D721Med (cell line): ENCODE measurements at places on chromosomes 5 and 9.

DNA sequence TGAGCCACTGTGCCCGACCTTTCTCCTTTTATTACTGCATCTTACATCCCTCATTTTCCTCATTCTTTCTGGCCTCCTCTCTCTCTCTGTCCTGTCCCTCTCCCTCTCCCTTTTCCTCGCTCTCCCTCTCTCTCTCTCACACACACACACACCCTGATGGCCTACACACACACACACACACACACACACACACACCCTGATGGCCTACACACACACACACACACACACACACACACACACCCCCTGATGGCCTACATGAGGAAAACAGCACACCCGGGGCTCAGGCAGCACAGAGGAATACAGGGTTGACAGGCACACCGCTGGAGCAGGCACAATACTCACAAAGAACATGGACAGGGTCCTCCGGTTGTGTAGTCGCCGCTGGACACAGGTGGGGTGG is 3.8 kb upstream of the FCHSD1 start:
- no peak for DNase-seq

GRCh38 chr5:106489004-106489403 is 1181.7 kb downstream of the EFNA5 start:
- DNase-seq: no peak

- DNase-seq: no peak
These were observed 30.2 kb upstream of the CCNG1 start for GRCh38 chr5:163407034-163407655.

DNA sequence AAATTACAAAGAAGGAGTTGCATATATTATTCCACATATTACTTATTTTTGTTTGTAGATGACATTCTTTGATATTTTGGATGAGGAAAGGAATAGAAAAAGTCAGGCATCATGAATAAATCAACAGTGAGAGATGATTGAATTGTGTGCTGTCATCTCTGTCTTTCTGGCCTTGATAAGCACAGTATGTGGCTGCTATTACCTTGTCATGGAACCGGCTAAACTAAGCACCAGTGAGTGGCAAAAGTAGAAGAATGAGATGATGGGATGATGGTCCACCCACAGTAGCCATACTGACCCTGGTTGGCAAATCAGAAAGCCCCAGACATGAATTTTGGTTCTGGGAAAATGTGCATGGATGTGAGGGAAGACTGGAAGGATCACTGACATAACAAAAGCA is 361.2 kb upstream of the DMAC1 start:
- DNase-seq: no peak

DNA sequence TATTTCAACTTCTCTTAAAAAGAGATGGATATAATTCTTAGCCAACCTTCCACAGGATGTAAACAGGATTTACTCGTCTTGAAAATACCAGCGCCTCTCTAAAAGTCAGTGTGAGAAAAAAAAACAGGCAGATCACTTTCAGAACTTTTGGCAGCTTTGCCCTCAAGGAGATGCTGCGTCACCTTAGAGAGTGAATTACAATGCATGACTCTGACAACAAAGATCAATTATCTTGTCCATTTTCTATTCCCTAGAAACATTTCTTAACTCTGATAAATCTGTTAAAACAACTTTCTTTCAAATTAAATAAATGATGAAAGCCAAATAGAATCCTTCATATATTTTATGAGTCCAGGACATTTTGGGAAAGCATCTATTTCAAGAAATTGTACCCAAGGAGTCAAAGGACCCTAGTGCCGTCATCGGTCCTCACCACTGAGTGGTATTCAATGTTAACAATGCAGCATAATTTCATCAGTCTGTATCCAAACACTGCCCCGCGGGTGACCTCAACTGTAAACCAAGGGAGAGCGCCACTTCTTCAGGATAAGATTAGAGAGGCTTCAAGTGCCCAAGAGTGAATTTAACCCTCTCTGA is 536.0 kb downstream of the PDE4D start:
- DNase-seq: no peak

DNA sequence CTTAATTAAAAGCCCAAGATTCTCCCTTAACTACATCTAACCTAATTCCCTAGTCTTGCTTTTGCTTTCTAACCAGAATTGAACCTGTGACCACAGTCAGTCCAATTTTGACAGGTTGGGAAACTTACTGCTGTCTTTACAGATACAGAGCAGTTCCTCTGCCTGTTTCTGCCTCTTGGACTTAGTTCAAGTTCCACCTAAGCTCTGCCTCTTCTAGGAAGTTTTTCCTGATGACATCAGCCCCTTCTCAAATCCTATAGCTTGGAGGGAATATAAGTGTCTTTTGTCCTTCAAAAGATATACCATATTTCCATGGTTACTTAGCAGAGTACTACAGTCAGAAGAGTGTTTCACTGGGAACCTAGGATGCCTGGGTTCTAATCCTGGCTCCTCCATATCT is 31.7 kb downstream of the BRINP1 start:
- DNase-seq: no peak

DNA sequence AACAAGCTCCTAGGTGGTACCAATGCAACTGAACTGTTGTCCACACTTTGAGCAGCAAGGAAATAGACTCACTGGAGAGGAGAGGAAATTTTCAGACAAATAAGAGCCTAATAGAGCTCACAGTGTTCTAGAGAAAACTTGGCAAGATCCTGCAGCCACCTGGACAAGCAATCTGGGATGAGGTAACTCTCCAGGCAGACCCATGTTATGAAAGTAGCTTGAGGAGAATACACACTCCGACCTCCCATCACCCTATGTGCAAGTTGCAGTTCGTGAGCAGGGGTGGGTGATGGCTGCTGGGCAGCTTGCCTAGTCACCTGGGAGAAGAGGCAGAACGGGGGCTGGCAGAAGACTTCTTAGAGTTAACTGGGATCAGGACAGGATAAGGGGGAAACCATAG is 102.2 kb downstream of the KLF4 start:
- DNase-seq: no peak

- DNase-seq: no peak
These were observed 44.2 kb downstream of the NIPSNAP3B start for GRCh38 chr9:104808035-104808614.

- DNase-seq: no peak
These were observed 66.3 kb upstream of the COL5A1 start for GRCh38 chr9:134575103-134575900.

DNA sequence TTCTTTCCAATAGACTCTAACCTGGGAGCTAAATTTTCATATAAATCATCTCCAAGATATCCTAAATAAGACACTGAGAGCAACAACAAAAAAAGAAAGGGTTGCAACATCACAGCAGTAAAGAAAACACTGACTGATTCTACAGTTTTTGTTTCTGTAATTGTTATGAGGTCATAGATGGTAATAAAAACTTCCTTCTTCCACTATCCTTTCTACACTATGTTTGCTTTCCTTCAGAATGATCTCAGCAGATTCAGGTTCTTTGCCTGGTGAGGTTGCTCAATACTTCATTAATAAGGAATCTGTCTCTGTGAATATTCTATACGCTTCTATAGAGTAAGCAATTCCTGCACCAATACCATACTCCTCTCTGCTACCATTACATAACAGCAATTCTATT is 835.6 kb upstream of the GRAMD2B start:
- DNase-seq: no peak

- no peak for DNase-seq
These were observed 72.8 kb upstream of the EFNA5 start for GRCh38 chr5:107743373-107744000.

DNA sequence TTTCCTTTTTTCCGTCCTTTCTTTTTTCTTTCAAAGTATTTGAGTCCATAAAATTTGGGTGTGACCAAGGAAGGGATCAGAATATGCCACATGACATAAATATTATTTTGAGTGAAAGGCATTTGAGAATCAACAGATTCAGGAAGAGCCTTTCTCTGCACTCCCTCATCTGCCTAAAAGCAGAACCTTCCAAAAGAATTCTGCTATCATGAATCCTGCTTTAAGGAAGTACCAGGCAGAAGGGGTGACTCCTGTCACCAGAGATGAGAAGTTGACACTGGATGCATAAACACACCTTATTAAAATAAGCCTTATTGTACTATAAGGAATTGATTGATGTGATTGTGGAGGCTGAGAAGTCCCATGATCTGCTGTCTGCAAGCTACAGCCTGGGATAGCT is 196.7 kb downstream of the SREK1 start:
- no peak for DNase-seq

DNA sequence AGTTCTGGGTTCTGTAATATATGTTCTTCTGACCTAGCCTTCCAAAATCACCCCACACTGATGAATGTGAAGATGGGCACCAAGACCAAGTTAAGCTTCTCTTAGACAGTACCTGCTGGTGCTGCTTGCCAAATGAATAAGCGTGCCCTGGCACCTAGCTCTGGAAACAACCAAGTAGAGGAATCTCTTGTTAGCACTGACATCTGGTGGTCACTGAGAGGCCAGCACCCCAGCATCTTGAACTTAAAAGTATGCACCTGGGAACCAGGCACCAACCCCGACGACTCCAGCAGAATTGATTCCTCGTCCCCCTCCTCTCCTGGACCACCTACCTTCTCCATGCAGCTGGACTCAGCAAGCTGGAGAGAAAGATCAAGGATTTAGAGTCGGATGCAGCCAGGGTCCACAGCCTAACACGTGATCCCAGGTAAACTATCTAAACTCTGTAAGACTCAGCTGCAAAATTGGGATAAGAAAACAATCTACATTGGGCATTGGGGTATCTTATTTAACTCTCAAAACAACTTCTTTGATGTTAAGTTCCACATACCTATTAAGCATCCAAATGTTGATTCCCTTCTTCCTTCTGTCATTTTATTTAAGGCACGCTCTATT is 89.8 kb downstream of the SLC1A3 start:
- DNase-seq: no peak
